ENCODE measurements at places on chromosomes 12 and 14.

DNA sequence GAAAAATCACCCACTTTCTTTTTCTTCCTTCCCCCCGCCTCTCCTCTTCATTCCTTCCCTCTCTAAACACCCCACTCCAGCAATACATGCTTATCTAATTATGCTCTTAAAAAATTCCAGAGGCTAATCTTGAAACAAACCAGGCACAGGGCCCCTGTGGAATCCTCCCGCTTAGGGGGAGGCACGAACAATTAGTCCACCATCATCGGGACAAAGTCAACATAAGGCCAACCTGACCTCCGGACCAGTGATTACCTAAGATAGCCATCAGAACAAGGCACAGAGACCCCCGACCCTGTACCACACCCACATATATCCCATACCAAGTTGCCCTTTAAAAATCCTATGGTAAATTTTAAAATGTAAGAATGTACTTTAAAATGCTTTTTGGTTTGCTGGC, 47.1 kb downstream of the KIF21A start:
- DNase-seq, result no peak

DNA sequence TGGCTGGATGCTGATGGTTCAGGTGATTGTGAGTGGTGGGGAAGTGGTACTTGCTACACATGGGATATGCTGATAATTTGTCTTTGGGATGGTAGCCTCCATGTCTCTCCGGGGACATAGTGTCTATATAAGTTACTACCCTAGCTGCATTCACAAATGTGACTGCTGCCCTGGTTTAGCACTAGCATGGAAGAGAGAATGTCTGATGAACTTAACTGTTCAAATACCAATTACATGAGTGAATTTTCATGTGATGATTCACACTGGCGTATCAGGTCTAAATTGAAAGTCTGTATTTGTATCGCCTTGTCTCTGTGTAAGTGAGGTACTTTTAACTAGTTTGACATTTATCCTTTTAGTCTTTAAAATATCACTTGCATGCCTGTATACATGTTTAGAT, 34.4 kb downstream of the ATF7IP start:
- DNase-seq, result no peak

DNA sequence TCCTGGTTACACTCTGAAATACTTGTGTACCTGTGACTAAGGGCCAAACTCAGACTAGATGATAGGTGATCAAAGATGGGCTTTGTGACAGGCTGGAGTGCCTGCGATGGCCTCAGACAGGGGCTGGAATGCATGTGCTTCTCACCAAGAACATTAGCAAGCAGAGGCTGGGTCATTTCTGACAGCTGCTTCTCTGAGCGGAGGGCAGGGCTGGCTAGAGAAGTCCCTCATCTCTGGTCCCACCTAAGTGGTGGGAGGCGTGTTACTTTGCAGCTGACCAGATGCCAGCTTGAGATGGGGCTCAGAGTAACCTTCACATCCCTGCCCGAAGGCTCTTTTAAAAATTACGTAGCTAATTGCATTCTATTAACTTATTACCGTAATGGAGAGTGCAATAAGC, 106.8 kb upstream of the RTL1 start:
- DNase-seq, result no peak

DNA sequence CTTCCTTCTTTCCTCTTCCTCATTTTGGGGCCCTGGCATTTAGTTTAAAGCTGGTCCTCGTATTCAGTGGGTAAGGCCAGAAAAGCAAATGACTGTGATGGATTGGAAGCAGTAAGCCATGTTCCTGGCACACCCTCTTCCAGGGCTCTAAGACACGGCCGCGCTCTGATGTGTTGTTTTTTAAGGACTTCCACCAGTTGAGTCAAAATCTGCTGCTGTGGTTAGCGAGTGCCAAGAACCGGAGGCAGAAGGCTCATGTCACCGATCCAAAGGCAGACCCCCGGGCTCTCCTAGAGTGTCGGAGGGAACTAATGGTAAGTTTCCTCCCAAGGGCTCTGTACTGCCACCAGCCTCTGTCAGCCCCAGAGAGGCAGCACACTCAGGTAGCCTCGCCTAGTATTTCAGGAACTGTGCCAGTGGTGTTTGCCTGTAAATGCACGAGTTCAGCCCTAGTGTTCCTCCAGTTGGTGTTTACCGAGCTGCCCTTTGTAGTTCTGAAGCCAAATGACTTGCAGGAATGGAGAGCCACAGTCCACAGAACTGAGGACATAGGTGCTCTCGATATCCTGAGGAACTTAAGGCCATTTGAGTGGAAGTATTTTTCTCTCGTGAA, 72.7 kb downstream of the ESR2 start:
- no peak for DNase-seq

DNA sequence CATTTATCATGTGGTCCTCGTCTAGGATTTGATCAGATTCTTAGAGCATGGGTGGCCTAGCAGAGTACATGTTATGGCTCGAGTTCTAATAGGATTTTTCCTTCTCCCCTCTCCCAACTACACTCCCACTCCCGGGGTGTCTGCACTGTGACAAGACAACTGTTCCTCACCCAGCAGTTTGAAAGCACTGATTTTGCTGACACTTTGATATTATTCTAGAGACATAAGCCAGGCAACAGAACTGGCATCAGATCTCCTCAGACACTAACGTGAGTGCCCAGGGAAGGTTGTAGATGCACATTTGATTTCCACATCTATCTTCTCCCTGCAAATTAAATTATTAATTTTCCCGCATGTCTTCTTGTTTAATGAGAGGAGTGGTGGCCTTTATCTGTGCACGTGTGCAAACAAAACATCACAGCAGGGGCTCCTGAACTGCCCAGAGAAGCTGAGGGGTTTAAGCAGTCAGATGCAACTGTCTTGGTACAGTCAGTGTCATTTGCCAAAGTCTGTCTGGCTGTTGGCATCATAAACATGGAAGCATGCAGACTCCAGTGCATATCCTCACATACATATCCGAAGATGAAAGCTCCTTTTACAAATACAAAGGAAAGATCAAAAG, 491.8 kb downstream of the NPAS3 start:
- no peak for DNase-seq

GRCh38 chr12:3655328-3655900, 97.5 kb downstream of the CRACR2A start:
- DNase-seq, result no peak

GRCh38 chr14:104339829-104340228, 201.4 kb downstream of the KIF26A start:
- no peak for DNase-seq

DNA sequence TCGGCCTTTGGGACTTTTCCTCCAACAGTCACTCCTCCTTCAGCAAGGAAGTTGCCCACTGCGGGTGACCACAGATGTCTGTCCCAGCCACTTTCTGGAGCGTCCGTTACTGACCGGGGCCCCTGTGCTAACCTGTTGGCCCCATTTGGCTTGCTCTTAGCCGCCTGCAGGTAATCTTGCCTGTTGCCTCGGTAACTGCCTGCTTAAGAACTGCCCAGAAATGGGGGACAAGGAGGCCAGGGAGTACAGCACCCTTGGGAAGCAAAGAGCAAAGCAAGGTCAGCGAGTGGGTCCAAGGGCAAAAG, 338.8 kb upstream of the SFSWAP start:
- DNase-seq, result no peak

GRCh38 chr12:1256991-1257390, 266.0 kb downstream of the ERC1 start:
- no peak for DNase-seq

DNA sequence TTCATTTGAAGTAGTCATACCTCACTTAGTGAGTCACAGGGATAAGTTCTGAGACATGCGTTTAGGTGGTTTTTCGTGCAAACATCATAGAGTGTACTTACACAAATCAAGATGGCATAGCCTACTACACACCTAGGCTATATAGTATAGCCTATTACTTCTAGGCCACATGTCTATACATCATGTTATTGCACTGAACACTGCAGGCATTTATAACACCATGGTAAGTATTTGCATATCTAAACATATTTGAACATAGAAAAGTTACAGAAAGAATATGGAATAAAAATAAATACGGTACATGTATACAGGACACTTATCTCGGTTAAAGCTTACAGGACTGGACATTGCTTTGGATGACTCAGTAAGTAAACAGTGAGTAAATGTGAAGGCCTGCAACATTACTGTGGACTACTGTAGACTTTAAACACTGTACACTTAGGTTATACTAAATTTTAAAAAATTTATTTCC, 670.6 kb downstream of the SLC16A7 start:
- no peak for DNase-seq

DNA sequence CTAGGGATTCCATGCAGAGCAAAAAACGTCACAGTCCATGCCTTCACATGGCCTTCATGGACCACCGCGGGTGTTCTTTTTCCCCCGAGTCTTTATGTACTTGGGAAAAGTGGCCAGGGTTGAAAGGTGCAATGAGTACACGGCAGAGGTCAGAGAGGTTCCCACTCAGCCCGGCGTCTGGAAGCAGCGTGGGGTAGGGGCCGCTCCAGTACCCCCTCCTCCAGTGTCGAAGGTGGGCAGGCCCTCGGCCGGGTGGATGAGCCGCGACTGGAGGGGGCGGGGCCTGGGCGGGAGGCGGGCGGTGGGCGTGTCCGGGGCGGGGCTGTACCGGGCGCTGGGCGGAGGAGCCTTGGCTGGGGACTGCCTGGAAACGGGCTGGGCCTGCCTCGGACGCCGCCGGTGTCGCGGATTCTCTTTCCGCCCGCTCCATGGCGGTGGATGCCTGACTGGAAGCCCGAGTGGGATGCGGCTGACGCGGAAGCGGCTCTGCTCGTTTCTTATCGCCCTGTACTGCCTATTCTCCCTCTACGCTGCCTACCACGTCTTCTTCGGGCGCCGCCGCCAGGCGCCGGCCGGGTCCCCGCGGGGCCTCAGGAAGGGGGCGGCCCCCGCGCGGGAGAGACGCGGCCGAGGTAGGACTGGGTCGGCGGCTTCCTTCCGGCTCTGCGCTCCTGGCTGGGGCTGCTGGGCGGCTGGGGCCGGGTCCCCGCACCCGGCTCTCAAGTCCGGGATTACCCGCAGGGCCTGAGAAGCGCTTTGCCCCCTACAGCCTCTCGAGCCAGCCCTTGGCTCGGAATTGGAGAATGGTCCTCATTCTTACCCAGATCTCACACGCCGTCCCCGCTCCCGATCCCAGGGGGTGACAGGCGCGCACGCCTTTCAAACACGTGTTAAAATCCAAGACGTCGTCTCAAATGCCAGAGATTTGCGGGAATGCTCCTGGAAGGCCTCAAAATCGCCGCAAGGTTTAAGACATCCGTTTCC, at the start of gene RXYLT1:
RXYLT1 (plus strand) TSS at position 412 of the 984 bp plus-strand sequence; CDS start at position 464, 52 bp downstream.
- peak; percentile 79 for DNase-seq

GRCh38 chr12:8699714-8700113, 1.9 kb downstream of the RIMKLB start:
- no peak for DNase-seq

- DNase-seq, result no peak
Measured at GRCh38 chr14:64878837-64879634, 671 bp downstream of the SPTB start.

DNA sequence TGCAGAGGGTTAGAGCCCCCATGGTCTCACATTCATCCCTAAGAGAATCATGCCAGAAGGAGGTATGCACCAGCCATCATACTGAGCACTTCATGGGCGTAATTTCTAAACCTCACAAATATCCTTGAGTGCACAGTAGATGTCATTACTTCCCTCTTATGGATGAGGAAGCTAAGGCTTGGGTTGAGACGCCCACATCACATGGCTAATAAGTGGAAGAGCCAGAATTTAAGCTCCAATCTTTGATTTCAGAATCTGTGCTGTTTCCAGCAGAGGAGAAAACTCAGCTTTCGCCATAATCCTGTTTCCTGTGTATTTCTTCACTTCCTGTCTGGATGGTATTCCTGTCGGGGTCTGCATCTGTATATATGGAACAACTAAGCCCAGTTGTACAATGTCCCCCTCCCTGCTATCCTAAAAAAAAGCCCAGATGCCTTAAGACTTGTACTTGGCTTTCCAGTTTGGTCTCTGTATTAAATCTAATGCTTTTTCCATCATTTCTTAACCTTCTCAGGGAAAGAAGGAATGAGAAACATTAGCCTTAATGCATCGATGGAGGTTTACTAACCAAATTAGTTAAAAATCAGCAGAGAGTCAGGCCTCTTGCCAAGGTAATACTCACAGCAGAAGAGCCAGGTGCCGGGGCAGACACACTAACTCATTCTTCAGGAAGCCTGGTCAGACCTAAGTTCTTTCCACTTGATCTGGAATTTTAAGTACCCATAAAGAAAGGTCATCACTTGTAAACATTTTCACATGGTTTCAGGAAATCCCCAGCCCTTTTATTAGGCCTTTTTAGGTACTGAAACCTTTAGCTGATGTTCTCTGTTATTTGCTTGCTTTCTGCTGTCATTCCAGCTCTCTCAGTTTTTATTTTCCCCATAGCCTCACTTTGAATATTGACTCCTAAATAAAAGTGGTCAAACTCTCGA, 5.3 kb downstream of the ISCU start:
- no peak for DNase-seq

- no peak for DNase-seq
Measured at GRCh38 chr12:92585115-92585727, 117.6 kb upstream of the PLEKHG7 start.

DNA sequence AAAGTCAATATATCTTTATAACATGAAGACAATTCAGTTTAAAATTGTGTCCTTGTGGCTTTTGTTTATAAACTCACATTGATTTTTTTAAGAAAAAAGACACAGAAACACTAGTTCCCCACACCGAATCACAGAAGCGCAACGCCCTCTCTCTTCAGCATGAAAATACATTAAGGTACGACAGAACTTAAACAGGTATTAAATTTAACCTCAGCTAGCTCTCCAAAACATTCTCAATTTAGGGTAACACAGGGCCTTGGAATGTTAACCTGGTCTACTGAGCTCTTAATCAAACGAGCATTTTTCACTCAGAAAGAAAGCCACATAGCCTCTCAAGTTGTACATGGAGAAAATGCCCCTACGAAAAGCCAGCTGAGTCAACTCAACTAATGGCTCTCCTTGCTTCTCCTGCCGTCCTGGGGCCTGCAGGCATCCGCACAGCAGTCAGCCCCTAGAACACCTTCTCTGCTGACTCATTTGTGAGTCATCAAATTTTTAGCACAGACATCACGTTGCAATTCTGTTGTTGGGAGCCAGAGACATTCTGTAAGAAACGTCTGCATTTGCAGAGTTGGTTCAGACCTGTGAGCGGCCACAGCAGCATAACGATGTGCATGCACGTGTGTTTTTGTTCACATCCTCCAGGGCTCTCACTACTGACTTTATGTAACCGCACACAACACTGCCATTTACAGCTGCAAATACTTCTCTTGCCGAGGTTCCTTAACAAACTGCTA, 141.6 kb downstream of the ITPR2 start:
- DNase-seq, result no peak

GRCh38 chr12:49811961-49812401, 16.2 kb downstream of the NCKAP5L start:
- DNase-seq, result no peak

- DNase-seq, result peak; percentile 5
Measured at GRCh38 chr14:30621354-30621939, 672 bp upstream of the SCFD1 start.
